Stimulated activated memory B cell treated with anti-CD40 and anti-IgM and Interleukin-4, amounts not matched to agents 10 μg/mL and 1 μg/mL and 100 μg/mL, for 72 hours (primary cell): ENCODE measurements at places on chromosomes 7 and 10.

GRCh38 chr7:917255-918117, 37.0 kb downstream of the ADAP1 start:
- no peak for ATAC-seq

DNA sequence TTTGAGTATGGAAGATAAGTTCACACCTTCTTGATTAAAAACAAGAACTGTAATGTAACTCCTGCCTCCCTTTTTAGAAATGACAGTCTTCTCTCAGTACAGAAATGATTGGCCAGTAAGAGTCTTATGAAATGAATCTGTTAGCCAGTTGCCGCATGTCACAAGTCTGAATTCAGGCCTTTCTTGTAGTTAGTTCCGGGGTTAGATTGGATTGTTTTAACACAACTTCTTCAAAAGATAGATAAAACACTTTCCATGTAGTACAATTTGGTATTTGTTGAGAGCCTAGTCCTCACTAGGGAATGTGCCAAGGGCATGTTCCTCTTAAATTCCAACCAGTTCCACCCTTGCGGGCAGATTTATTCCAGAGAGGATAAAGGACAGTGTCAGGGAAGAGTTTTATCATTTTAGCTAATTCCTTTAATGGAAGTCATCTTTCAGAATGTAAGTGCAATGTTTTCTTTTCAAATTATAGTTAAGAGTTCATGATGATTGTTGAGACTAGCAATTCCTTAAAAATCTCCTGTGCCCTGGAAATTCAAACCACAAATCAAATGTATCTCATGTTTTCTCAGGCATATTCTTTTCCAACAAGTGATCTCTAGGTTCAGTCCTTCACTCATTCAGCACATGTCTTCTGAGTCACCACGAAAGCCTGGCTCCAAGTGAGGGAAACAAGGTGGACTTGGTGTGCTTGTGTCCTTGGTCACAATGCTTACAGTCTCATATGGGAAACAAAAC, 4.1 kb downstream of the FHIP2A start:
- no peak for ATAC-seq

GRCh38 chr10:78904196-78904595, 164.6 kb upstream of the ZMIZ1 start:
- ATAC-seq, result no peak

GRCh38 chr7:30308389-30308788, 24.0 kb downstream of the ZNRF2 start:
- peak; percentile 47 for ATAC-seq

DNA sequence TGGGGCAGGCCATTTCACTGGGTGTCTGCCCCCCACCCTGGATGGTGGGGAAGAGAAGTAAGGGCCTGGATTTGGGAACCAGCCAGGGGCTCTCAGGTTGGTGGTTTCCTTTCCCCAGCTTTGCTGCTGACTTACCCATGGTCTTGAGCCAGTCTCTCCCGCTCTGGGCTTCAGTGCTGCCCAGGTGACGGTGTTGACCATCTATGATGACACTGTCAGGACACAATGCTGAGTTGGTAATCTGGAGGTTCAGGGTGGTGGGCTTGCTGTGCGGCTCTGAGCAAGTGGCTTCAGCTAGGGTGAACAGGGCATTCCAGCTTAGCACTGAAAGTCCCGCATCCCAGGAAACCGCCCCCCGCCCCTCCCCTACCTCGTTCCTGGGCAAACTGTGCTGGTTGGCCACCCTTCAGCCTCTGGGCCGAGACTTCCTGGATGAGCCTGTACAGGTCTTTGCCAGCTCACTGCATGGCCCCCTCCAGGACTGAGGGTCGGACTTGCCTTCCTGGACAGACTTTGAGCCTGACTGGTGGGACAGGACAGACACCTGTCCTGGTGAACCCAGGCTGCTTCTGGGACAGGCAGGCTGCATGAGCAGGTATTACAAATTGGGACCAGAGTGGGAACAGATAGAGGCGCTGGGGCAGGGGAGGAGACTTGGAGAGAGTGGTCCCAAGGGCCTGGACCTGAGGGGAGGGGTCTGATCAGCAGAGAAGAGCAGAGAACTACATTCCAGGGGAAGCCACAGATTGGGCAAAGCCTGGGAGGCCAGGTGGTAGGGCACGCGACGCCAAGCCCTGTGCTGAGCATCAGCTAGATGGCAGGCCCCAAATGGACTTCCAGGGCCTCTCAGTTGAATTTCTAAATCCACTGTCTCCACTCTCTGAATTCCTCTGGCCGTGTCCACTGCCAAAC, 19.9 kb upstream of the ZMIZ1 start:
- ATAC-seq, result no peak

DNA sequence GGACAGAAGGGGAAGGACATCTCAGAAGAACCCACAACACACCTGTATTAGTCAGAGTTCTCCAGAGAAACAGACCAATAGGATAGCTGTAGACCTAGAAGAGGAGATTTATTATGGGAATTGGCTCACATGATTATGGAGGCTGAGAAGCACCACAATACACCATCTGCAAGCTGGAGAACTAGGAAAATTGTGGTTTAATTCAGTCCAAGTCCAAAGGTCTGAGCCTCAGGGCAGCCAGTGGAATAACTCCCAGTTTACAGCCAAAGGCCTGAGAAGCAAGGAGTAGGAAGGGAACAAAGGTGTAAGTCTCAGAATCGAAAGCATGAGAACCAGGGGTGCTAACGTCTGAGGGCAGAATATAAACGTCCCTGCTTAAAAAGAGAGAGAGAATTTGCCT, 99.6 kb upstream of the AUTS2 start:
- ATAC-seq, result no peak

GRCh38 chr7:98387131-98387530, 13.8 kb downstream of the BAIAP2L1 start:
- no peak for ATAC-seq

DNA sequence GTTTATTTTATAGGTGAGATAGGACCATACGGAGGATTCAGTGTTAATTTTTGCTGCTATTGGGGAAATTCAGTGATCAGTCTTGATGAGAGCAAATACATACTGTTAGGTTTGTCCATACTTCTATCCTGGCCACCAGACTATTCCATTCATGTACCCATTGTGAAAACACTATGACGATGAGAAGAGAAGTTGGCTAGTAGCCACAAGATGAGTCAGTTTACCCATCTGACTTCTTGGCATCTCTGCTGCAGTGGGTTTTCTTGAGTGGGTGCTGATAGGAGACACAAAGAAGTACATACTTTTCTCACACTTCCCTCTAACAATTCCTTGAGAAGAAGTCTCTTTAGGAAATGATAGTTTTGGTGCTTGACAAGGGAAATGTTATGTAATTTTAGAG, 133.1 kb downstream of the TFPI2 start:
- no peak for ATAC-seq

- ATAC-seq, result no peak
Measured at GRCh38 chr7:157271315-157271990, 65.4 kb upstream of the DNAJB6 start.

DNA sequence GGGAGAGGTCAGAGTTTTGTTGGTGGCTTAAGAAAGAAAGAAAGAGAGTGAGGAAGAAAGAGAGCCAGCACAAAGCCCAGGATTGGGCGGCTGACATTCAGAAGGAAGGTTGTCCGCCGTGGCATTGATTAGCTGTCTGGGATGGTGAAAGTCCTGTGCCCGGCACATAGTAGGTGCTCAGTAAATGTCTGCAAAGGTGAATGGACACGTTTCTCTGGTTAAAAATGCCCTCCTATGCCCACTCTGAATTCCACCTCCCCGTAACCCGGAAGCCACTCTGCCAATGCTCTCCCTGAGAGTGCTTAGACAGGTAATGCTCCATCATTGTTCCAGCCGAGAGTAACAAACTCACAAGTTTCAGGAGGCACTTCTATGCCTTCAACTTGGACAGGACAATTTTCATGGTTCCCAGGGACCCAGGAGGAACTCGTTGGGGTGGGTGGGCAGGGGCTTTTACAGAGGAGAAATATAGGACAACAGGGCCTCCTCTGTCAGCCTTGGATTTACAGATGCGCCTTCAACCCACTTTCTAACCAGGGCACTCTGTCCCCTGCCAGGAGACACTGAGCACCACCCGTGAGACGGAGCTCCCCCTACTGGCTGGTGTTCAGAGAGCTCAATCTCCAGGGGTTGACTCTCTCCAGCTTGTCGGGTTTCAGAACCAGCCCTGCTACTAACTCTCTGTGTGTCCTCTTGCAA, 411.5 kb upstream of the ZMIZ1 start:
- peak; percentile 62 for ATAC-seq

- no peak for ATAC-seq
Measured at GRCh38 chr10:6729861-6730344, 149.8 kb upstream of the PRKCQ start.

- ATAC-seq, result no peak
Measured at GRCh38 chr7:11934796-11935195, 102.8 kb upstream of the THSD7A start.

GRCh38 chr10:106387063-106387462, 777.4 kb downstream of the SORCS1 start:
- ATAC-seq, result no peak

- ATAC-seq, result no peak
Measured at GRCh38 chr10:26952094-26952493, 91.3 kb upstream of the ABI1 start.

- no peak for ATAC-seq
Measured at GRCh38 chr10:132556994-132557441, 19.4 kb downstream of the INPP5A start.

DNA sequence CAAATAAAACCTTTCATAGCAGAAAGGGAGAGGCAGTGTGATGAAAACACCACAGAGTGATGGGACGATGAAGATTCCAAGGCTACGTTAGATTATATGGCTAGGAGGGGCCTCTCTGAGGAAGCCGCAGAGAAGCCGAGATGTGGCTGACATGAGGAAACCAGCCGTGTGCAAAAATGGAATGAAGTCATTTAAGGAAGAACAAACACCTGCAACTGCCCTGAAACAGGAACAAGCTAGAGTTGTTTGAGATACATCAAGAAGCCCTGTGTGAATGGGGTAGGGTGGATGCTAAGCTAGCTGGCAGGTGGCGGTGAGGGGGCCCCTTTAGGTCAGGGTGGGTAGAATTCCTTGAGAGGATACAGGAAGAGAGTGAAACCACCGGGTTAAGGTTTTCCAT, 129.5 kb downstream of the KLF6 start:
- peak; percentile 82 for ATAC-seq
